ENCODE measurements at places on chromosomes 1 and 21.

DNA sequence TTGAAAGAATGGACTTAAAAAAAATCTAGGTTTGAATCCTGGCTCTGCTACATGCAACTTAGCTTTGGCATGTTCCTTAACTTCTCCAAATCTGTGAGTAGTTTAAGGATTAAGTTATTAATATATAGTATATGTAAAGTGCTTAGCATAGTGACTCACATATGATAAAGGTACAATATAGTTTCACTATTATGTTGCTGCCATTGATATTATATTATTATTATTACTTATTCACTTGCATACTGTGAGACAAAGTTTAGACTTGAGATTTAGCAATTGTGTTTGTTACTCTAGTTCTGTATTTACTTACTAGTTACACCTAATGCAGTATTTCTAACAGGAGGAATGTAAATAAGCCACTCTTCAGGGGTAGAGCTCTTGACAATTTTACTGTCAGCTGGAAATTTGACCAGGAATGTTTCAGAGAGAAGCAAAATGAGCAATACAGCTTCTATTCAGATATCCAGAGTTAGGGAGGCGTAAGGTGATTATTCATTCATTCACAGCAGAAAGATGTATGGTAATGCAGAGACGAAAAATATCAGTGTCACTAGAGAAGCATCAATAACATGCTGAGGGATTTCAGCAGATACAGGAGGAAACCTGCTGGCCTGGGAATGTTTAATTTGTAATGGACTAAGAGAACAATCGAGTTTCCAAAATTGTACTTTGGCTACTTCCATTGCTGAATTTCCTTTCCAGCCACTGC lies 25.5 kb downstream of the RGS7 start:
- DNase-seq: no peak

GRCh38 chr1:99745061-99745460 lies 21.4 kb downstream of the FRRS1 start:
- DNase-seq: no peak

DNA sequence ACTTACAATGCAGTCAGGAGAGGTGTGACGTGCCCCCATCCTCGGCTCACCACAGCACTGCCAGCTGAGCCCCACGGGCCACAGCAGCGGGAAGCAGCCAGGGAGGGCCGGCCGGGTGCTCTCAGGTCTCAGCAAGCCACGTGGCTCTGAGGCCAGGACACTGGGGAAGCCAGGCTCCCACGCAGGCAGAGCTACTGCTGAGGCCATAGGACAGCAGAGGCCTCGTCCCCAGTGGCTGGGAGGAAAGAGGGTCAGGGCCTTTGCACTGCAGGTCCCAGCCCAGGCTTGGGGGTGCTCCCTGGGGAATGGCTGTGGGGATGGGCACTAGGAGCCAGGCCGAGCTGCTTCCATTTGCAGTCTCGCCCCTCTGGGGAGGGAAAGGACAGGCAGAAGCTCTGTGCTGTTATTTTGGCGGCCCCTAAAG lies 5.8 kb downstream of the LRRC47 start:
- peak; percentile 15 for DNase-seq

DNA sequence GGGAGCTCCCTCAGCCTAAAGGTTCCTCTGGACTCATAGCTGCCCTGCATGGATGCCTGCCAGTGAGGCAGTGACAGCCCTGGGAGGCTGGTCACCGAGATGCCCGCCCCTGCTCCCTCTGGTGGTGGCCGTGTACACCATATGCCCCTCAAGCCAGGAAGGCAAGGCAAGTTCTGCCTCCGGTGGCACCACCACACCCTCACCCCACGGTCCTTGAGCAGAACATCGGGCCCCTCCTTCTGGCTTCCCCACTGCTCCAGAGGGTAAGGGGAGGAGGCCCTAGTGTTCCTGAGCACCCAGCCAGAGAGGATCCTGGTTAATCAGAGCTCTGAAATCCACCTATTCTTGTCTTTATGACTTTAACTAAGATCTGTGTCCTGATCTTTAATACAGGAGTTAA lies 1.5 kb upstream of the S100A14 start:
- no peak for DNase-seq

GRCh38 chr1:156508205-156508954 lies 7.8 kb upstream of the MEF2D start:
- DNase-seq: peak; percentile 57

DNA sequence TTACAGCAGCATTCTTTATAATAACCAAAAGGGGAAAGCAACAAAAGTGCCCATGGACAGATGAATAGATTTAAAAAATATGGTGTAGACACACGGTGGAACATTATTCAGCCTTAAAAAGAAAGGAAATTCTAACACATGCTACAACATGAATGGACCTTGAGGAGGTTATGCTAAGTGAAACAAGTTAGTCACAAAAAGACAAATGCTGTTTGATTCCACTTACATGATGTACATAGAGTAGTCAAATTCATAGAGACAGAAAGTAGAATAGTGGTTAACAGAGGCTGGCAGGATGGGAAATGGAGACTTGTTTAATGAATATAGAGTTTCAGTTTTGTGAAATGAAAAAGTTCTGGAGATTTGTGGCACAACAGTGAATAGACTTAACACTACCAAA lies 151.4 kb downstream of the CYYR1 start:
- DNase-seq: no peak

- DNase-seq: no peak
These were observed 58.7 kb downstream of the RABGAP1L start for GRCh38 chr1:174217787-174218574.

- DNase-seq: no peak
These were observed 8.7 kb downstream of the CAPZB start for GRCh38 chr1:19476450-19477190.

- no peak for DNase-seq
These were observed 102.4 kb upstream of the ETV3 start for GRCh38 chr1:157240495-157241184.

DNA sequence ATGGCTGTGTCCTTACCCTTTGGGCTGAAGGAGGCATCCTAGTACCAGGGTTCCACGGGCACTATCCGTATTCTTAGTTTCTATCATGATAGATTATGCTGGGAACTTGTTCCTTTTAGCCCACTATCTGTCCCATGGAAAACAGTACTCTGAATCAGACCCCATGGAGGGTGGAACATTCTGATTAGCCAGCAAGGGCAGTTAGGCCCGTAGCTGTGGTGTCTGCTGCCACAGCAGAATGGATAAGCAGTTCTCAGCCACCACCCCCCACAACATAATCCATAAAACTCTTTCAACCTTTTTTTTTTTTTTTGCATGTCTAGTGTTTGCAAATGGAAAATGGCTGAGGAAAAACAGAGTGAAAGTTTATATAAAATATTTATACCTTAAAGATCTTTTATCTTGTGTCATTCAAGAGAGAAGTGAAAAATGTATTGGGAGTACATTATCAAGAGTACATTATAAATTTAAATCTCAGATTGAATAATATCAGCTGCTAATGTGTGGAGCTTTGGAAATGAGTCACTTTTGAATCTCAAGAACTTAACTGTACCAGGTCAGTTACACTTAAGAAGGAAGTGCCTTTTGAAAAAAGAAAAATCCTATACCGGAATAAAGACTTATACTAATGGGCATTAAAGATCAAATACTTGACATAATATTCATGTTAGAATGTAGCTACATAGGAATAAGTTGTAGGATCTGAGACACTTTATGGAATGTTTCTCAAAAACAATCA lies 80.3 kb downstream of the NFIA start:
- no peak for DNase-seq

DNA sequence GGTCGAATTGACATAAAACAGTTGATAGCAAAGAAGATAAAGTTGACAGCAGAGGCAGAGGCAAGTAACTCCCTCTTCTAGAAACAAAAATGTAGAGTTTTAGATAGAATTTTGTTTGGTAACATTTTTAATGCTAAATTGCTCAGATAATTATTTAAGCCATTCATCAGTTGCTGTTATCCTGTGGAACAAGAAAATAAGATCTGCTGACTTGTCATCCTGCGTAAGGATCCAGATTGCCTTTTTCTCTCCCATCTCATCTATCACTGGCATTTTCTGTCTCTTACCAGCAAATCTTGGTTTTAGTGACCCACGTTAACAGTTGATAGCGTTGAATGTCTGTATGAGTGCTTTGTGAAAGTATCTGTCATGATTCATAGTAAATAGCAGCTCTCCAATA lies 29.8 kb downstream of the SOAT1 start:
- DNase-seq: no peak

DNA sequence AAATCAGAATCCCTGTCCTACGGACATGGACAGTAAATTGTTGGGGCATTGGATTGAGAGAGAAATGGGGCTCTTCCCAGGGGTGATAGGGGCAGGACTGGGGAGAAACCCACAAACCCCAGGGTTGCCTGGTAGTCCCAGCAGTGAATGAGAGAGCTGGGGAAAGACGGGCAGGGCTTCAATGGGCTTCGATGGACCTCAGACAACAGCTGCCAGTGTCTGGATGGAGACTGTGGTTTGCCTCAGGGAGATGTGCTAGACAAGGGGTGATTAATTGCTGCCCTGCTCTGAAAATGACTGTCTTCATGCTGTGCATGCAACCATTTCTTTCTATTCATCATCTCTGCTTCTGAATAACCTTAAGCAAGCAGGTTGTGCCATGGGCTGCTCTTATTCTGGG lies 7.4 kb downstream of the GPR25 start:
- no peak for DNase-seq

- DNase-seq: no peak
These were observed 199.7 kb upstream of the C8B start for GRCh38 chr1:57165546-57165945.

GRCh38 chr1:168348146-168348709 lies 67.6 kb downstream of the TBX19 start:
- no peak for DNase-seq

DNA sequence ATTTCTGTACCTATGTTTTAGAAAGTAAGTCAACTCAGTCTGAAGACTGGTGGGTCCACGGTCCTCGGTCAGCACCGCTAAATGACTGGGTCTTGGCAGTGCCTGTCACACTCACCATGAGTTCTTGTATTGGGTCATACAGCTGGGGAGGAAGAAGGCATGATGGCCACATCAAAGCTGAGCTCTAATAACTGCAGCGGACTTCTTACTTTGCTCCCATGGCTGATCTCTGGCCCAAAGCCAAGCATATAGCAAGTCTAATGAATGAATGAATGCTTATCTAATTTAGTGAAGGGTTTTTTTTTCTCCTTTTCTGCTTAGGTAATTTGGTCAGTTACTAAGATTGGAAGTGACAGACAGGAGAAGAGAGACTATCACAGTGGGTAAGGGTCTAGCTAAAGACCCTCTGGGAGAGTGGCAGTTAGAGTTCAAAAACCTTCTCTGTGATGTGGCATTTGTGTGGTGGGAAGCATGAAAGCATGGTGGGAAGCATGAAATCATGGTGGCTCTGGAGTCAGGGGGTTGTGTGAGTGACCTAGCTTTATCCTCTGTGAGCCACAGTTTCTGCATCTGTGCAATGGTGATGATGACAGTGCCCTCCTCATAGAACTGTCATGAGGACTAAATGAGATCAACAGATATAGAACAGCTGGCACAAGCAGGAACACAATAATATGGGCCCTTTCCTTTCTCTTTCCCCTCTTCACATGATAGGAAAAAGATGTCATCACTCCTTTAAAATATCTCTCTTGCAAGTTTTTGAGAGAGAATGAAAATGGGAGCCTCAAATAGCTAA lies 78.9 kb upstream of the JAK1 start:
- no peak for DNase-seq

- DNase-seq: no peak
These were observed 11.2 kb upstream of the SNAPIN start for GRCh38 chr1:153647346-153647714.

- DNase-seq: peak; percentile 54
These were observed 50.4 kb downstream of the PGBD5 start for GRCh38 chr1:230375780-230376179.

DNA sequence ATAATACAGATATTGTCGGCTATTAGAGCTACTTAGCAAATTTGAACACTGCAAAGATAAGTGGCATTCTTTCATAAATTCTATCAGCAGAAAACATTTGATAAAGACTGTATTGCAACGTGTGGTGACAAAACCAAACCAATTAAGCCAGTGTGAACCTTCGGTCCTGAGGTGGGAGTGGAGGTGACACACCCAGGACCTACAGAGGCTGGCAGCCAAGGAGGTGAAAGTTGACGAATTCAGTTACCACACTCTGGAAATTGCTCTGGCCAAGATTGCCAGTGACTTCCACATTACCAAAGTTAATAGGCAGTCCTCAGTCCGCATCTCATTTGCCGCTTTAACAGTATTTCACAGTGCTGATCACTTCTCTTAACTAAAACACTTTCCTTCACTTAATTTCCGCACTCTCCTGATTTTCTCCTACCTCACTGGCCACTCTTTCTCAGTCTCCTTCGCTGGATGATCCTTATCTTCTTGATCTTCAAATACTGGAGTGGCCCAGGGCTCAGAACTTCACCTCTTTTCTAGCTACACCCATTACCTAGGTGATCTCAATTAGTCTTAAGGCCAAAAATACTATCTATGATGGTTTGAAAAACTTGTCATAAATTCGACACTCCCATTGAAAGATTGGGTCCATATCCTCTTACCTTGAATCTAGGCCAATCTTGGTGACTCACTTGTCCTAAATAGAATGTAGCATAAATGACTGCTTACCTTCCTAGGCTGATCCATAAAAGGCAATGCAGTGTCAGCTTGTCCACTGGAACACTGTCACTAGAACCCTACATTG lies 5.1 kb upstream of the CDC42BPA start:
- no peak for DNase-seq

DNA sequence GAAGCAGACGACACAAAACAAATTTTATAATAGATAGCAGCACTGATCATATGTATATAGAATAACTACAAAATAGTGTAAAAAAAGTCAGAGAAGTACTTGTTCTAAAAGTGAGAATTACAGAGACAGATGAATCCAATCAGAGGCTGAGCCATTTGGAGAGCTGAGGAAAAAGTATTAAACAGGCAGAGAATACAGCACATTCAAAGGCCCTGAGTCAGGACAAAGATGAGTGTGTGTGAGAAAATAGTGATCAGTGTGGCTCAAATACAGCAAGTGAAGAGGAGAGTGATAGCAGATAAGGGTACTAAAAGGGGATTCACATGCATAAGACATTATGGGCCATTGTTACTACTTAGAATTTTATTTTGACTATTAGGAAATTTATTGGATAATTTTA lies 430.6 kb upstream of the BRINP3 start:
- DNase-seq: no peak

Measured in right hindlimb (tissue), 1 donor.